ENCODE measurements at places on chromosomes 16 and 17. TPM values are rescaled to one million over a fixed set of nuclear protein-coding genes. Genes with fewer than 3 reads are reported as not detected.

The IL17C gene
- total RNA-seq = not detected

DNA sequence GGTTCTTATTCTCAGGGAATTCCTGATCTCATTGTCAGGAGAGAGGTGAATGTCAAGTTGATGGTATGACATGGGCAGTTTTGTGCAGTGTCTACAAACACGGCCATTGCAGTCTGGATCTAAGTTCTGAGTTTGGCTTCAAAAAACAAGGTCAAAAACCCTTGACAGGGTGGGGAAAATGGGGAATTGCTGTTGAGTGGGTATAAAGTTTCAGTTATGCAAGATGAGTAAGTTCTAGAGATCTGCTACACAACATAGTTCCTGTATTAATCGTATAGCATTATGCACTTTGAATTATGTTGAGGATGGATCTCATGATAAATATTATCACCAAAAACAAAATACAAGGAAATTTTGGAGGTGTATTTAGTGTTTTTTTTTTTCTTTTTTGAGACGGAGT is 36.6 kb upstream of the CARMIL2 start:
- H3K4me1 ChIP-seq = no peaks in the 10 kb centered on the region
- no peaks in the 10 kb centered on the region for H3K27me3 ChIP-seq
- no peak overlapping the region for H3K27ac ChIP-seq
- no peak overlapping the region for H3K4me3 ChIP-seq
- DNase-seq = no peak

DNA sequence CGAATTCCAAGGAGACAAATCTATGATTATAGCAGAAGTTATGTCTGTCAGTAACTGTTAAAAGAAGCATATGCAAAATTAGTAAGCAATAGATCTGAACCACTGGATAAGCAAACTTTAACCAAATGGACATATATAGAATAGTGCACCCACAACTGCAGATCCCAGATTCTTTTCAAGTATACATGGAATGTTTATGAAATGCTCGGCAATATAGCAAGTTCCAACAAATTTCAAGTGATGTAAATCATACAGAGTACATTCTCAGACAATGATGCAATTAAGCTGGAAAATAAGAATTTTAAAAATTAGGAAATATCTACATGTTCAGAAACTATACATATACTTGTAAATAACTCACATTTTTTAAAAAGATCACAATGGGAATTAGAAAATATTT is 8.4 kb upstream of the HELZ start:
- no peak overlapping the region for H3K27ac ChIP-seq
- no peaks in the 10 kb centered on the region for H3K27me3 ChIP-seq
- H3K4me1 ChIP-seq = no peaks in the 10 kb centered on the region

The KRTAP9-8 gene
- not detected for total RNA-seq
